ENCODE measurements at places on chromosomes 2 and 18. TPM values are rescaled to one million over a fixed set of nuclear protein-coding genes. Genes with fewer than 3 reads are reported as not detected.

DNA sequence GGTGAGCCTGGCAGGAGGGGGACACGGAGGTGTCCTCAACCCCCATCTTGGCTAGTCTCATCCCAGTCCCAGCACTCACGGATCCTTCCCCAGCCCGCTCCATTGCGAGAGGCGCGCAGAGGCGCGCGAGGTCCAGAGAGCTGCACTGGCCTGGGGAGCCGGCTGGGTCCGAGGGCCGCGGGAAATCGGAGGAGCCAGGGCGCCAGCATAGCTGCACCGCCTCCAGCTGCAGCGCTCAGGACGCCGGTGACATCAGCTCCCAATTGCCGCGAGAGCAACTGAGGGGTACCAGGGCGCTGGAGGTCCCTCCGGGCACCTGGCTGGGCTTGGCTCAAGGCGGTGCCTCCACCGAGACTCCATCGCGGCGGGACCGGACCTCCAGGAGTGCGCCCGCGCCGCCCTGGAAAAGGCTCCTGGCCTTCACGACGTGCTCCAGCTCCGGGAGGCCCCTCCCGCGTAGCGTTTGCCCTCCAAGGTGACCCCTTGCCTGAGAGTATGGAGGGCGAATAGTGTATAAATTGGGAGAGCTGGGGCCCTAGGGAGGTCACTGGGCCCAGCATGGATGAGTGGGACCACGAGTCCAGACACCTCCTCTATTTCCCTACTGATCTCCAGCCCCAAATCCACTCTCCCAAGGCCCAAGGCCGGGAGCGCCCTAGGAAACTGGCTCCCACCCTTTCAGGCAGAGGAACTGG is 5.5 kb downstream of the RTKN start:
- no peak overlapping the region for H3K4me3 ChIP-seq
- no peaks in the 10 kb centered on the region for H3K27me3 ChIP-seq
- DNase-seq: no peak
- H3K4me1 ChIP-seq: peaks cover 9% of the 10 kb centered on the region
- H3K36me3 ChIP-seq: peaks cover 2% of the 10 kb centered on the region

DNA sequence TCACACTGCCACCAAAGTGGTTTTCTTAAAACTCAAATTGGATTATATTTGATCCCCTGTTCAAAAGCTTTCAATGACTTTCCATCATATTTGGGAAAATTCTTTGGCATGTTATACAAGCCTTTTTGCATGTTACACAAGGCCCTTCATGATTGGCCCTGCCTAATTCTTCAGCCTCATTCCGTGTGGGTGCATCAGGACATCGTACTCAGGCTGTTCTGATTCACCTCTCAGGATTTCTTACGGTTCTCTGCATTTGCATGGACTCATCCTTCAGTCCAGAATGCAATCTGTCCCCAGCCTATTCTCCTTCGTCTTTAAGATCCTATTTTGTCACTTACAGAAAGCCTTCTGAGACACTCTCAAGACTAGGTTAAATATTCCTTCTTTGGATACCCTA is 107.8 kb downstream of the LYPD1 start:
- H3K27ac ChIP-seq: no peak overlapping the region
- no peak for DNase-seq
- H3K27me3 ChIP-seq: no peaks in the 10 kb centered on the region

GRCh38 chr2:203656522-203657287 is 49.7 kb upstream of the CD28 start:
- DNase-seq: no peak
- H3K36me3 ChIP-seq: no peaks in the 10 kb centered on the region
- H3K4me3 ChIP-seq: no peak overlapping the region
- no peaks in the 10 kb centered on the region for H3K4me1 ChIP-seq

DNA sequence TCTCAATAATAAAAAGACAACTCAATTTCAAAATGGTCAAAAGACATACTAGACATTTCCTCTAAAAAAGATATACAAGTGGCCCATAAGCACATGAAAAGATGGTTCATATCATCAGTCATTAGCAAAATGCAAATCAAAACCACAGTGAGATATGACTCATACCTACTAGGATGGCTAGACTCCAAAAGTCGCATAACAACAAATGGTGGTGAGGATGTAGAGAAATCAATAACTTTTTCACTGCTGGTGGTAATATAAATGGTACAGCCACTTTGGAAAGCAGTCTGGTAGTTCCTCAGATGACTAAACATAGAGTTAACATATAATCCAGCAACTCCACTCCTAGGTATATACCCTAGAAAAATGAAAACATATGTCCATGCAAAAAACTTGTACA is 242.3 kb upstream of the NOL4 start:
- H3K36me3 ChIP-seq: no peaks in the 10 kb centered on the region
- no peak overlapping the region for H3K4me3 ChIP-seq
- no peaks in the 10 kb centered on the region for H3K27me3 ChIP-seq
- no peak for DNase-seq
- H3K27ac ChIP-seq: no peak overlapping the region
- H3K4me1 ChIP-seq: no peaks in the 10 kb centered on the region

The HOXD9 gene
- total RNA-seq: 36.5 TPM
